ENCODE measurements at places on chromosomes 12 and 14.

- no peak for DNase-seq
These were observed 48.8 kb downstream of the CIT start for GRCh38 chr12:119828300-119828699.

- no peak for DNase-seq
These were observed 13.7 kb downstream of the COL2A1 start for GRCh38 chr12:47990351-47991105.

GRCh38 chr12:95116341-95116740 is 42.9 kb upstream of the NR2C1 start:
- no peak for DNase-seq

- no peak for DNase-seq
These were observed 4.6 kb downstream of the KRT82 start for GRCh38 chr12:52401526-52401925.

DNA sequence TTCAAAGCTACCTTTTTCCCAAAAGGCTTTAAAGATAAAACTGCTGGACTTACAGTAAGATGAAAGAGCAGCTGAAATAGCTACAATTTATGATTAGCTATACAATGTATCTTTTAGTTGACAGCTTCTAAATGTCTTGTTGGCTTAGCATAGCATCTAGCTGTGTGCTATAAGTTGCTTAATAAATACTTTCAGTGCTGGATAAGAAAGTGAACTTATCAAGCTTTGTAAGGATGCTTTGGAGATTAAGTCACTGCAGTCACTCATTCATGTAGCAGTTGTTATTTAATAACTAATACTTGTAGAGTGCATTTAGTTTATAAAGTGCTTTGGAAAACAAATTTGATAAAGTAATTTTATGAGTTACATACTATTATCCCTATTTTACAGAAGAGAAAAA is 14.6 kb downstream of the CFAP54 start:
- DNase-seq: no peak

DNA sequence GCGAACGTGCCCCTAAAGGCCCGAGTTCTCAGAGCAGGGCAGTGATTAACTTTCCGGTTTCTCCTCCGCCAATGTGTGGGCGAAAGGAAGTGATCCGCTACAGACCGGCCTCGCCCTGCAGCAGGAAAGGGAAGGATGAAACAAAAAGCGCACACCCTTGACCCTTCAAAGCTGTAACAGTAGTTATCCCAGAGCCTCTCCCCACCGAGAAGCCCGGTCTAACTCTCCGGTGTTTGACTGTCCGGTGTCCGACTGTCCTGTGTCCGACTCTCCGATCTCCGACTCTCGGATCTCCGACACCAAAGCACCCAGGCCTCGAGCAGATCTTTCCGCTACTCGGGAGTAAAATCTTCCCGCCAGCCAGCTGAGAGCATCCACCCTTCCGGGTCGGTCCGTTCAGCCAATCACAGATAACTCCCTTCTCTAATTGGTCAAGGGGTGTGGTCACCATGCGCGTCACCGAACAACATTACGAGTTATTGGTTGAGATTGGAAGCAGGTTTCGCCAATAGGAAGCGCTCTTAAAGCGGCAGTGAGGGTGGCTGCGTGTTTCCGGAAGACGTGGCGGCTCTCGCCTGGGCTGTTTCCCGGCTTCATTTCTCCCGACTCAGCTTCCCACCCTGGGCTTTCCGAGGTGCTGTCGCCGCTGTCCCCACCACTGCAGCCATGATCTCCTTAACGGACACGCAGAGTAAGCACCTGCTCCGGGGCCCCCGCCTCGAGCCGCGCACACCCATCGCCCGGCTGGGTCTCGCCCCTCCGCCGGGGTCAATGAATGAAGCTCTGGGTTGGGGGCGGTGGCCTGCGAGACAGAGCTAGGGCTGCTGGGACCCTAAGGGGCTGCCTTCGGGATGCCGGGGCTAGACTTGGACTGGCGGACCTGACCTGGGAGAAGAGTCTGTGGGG is at the start of the genes GOLT1B and RECQL:
GOLT1B (plus strand) TSS at position 532 of the 906 bp plus-strand sequence; CDS start at position 667, 135 bp downstream.
RECQL (minus strand) TSS at position 378 of the 906 bp plus-strand sequence. CDS start 2,065 bp downstream, outside the sequence.
- DNase-seq: peak; percentile 98

- DNase-seq: no peak
These were observed 238.7 kb downstream of the ATXN7L3B start for GRCh38 chr12:74776378-74776777.

DNA sequence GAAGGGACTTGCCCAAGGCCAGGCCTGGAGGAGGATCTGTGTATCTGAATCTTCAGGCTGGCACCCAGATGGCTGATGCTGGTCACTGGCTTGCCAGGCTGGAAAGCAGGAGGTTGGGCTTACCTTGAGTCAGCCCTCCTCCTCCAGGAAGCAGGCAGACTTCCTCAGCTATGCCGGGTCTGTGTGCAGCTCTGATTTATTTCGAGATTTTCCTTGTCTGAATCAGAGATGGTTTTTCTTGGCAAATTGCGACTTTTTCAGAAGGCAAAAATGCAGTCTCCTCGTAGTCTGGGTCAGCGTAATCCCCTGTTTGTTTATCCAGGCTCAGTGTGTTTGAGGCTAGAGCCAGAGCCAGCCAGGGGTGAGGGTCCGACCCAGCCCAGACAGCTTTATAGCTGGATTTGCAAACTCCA is 48.9 kb downstream of the SMOC1 start:
- DNase-seq: no peak

GRCh38 chr14:34331728-34332623 is 130.1 kb downstream of the SPTSSA start:
- DNase-seq: no peak

- no peak for DNase-seq
These were observed 147.9 kb downstream of the DACT1 start for GRCh38 chr14:58785701-58786100.

DNA sequence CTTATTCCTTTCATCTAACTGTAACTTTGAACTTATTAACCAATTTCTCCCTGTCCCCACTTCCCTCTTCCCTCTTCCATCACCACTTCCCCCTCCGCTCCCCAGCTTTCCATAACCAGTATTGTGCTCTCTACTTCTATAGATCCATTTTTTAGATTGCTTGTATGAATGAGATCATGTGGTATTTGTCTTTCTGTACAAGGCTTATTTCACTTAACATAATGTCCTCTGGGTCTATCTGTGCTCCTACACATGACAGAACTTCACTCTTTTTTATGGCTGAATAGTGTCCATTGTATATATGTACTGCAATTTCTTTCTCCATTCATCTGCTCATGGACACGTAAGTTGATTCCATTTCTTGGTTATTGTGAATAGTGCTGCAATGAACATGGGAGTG is 14.4 kb downstream of the ERP27 start:
- DNase-seq: no peak

GRCh38 chr14:104086210-104086660 is 735 bp downstream of the ASPG start:
- no peak for DNase-seq

GRCh38 chr12:115440438-115440837 is 756.5 kb upstream of the TBX3 start:
- DNase-seq: peak; percentile 26

DNA sequence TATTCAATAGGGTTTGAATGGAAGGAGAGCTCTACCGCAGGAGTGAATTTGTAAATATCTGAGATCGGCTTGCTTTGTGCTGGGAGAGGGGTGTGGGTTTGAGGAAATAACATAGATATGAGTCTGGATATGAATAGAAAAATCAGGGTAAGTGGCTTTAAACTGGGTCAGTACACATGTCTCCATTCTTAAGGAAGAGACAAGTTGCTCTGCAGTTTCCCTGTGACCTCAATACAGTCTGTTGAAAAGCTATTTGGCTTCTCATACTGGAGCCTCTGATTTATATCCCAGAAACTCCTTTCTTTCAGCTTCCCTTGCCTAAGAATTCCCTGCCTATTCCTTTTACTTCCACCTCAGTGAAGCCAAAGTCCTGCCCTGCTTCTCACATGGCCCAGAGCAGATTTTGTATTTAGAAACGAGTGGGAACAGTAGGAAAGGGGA is 153.5 kb upstream of the ATF7IP start:
- DNase-seq: no peak

- no peak for DNase-seq
These were observed 92.7 kb upstream of the PRMT8 start for GRCh38 chr12:3398196-3398789.

DNA sequence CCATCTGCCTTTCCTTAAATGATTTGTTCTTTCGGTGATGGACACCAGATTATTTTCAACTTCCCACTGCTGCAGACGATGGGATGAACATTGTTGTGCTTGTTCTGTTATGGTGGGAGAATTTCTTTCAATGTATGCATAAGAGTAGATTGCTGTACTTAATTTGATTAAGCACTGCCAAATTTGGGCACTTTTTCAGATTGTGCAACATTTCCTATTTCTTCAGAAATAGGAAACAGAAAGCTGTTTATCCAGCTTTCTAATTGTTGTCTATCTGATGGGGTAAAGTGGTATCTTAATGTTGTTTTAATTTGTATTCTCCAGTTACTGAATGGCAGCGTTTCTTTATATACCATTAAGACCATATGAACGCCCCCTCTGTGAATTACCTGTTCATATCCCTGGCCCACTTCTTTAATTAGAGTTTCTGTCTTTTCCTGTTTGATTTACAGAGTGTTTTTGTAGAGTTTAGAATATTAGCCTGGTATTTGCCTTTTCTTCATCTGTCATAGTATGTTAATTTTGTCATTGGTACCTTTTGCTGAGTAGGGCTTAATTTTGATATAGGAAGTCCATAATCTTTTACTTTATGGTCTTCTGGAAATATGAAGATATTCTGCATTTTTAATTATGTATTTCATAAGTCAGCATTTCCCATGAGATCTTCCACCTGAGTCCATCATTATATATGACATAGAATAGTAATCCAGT is 59.6 kb downstream of the DIP2B start:
- no peak for DNase-seq

- DNase-seq: no peak
These were observed 34.7 kb downstream of the SPTB start for GRCh38 chr14:64844969-64845536.

- no peak for DNase-seq
These were observed 1.5 kb downstream of the PNN start for GRCh38 chr14:39176263-39177167.

DNA sequence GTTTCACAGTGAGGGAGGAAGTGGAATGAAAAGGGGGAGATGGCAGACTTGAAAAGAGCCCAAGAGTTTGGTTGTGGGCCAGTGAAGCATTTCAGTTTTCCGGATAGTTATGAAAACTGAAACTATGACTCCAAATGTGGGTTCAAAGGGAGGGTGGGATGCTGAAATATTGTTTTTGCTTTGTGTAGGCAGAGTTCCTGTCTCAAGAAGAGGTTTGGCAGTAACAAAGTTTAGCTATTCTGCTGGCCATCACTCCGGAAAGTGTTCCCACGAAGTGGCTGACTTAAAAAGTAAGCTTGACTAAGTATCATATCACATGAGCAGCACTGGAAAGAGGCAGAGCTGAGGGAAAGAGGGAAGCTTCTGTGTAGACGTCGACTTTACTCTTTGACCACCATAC is 85.2 kb downstream of the CAND1 start:
- no peak for DNase-seq

- DNase-seq: no peak
These were observed 42.6 kb downstream of the SH2B3 start for GRCh38 chr12:111448266-111448830.

- DNase-seq: no peak
These were observed 1.2 kb downstream of the WNT5B start for GRCh38 chr12:1630133-1630826.

DNA sequence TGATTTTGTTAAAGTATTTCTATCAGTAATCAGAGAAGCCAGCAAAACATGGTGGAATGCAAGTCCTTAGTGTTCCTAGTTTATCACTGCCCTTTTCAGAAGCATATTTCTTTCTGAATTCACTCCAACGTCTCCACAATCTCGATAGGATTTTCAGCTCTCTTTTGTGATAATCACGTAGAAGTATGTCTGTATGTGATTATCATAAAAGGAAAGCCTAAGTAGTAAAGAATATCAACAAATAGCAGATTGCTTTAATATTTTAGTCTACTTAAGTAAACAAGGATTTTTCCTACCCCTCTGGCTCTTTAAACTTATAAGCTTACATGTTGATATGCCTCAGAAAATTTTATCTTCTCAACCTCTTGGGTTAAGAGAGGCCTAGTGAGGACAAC is 147.4 kb upstream of the NUDT4 start:
- DNase-seq: no peak

DNA sequence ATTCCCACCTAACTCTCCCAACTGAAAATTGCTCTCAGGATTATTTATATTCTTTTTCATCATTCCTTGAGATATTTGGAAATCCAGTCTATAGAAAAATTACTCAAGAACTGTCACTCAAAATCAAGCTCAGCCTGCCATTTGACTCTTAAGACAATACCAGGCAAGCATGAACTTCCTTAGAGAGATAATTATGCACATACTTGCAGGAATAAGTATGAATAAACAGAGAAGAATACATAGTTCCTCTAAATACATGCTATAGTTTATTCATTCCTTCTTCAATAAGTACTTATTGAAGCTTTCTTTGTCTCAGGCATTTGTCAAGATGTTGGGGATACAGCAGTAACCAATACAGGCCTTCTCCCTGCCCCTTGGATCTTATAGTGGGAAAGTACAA is 154.1 kb downstream of the SRGAP1 start:
- DNase-seq: no peak

GRCh38 chr12:131640525-131640924 is 70.4 kb upstream of the SFSWAP start:
- no peak for DNase-seq

- DNase-seq: no peak
These were observed 60.0 kb downstream of the TMTC2 start for GRCh38 chr12:82746668-82747067.

DNA sequence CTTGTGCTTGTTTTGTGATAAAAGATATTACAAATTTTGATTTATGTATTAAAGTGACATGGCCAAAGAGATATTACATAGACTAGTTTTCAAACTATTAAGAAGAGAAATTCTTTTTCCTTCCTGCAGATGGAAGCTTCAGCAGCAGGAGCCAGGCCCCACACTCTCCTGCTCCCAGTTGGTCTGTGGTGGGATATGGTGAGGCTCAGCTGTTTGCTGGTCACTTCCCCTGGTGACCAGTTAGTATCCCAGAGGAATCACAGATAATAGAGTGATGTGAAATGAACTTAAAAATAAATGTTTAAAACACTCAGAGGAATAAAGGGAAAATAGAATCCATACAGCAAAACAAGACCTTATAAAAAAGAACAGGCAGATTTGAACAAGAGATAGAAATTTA is 154.7 kb downstream of the KTN1 start:
- DNase-seq: no peak

- no peak for DNase-seq
These were observed 416.6 kb downstream of the AEBP2 start for GRCh38 chr12:19855851-19856250.

- no peak for DNase-seq
These were observed 305.7 kb upstream of the FLRT2 start for GRCh38 chr14:85224241-85224640.

GRCh38 chr12:58711974-58712373 is 208.3 kb downstream of the LRIG3 start:
- DNase-seq: no peak

DNA sequence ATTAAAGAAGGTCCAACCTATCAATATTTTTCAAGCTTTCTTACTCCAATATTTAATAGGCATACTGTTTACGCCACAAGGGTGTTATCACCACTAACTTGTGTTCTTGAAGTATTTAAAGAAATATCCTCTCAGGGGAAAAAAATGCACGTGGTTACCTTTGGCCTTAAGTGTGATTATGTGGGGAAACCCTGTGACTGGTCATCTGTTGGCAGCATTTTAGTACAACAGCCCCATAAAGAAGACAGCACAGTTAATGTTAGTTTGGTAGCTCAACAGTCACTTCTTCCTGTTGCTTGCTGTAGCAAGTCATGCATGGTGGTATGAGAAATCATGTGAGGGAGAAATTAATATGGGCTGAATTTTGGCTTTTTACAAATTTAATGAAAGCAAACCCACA is 1021.5 kb upstream of the TMEM132C start:
- no peak for DNase-seq

GRCh38 chr12:52441320-52441911 is 7.2 kb upstream of the KRT75 start:
- DNase-seq: no peak
